Pancreas (tissue), 10 donors: ENCODE measurements at places on chromosomes 7 and 10. TPM values are rescaled to one million over a fixed set of nuclear protein-coding genes. Genes with fewer than 3 reads are reported as not detected.

Gene ZP3
- polyA plus RNA-seq, result 7.6 TPM

Gene CALHM3
- polyA plus RNA-seq, result 0.11 TPM

Gene SPOCK2
- polyA plus RNA-seq, result 1.8 TPM

Gene TMEM270
- 0.31 TPM for polyA plus RNA-seq

Gene RARRES2
- 246 TPM for polyA plus RNA-seq

Gene FKBP9
- polyA plus RNA-seq, result 20.8 TPM

Gene LIPM
- not detected for polyA plus RNA-seq

Gene EN2
- polyA plus RNA-seq, result not detected

Gene ELFN1
- polyA plus RNA-seq, result 0.82 TPM

Gene ANAPC16
- 92.0 TPM for polyA plus RNA-seq

Gene CNPY4
- 4.7 TPM for polyA plus RNA-seq

Gene SHH
- 0.35 TPM for polyA plus RNA-seq

Gene GPR15LG
- polyA plus RNA-seq, result 0.23 TPM

Gene BTBD16
- 0.34 TPM for polyA plus RNA-seq

Gene BCAP29
- 18.9 TPM for polyA plus RNA-seq

Gene ITPRID1
- polyA plus RNA-seq, result not detected

Gene TEX47
- polyA plus RNA-seq, result not detected

Gene BICC1
- polyA plus RNA-seq, result 21.9 TPM

Gene AHR
- polyA plus RNA-seq, result 6.5 TPM

Gene OR2A1
- polyA plus RNA-seq, result not detected

Gene HGF
- 0.68 TPM for polyA plus RNA-seq

Gene UCMA
- not detected for polyA plus RNA-seq

Gene SPDYE6
- not detected for polyA plus RNA-seq

Gene PROSER2
- 8.1 TPM for polyA plus RNA-seq
